Effector memory CD8-positive, alpha-beta T cell (primary cell): ENCODE measurements at places on chromosomes 13 and 19.

- no peak for DNase-seq
These were observed 5.4 kb upstream of the MTRF1 start for GRCh38 chr13:41268764-41269163.

DNA sequence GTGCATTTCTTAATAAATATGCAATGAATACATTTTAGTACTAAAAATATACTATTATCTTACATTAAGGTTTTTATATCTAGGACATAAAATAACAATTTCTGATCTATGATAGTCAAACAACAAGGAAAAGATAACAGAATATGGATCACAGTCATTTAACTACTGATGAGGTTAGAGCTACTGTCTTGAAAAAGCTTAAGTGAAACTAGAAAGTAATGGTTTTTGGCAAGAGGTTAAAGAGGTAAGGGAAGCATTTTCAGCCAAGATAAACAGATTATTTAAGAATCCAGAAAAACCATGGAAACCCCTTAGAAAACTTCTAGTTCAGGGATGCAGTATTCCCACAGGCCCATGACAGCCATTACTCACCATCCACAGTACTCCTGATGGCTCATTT is 787.4 kb downstream of the DACH1 start:
- no peak for DNase-seq

DNA sequence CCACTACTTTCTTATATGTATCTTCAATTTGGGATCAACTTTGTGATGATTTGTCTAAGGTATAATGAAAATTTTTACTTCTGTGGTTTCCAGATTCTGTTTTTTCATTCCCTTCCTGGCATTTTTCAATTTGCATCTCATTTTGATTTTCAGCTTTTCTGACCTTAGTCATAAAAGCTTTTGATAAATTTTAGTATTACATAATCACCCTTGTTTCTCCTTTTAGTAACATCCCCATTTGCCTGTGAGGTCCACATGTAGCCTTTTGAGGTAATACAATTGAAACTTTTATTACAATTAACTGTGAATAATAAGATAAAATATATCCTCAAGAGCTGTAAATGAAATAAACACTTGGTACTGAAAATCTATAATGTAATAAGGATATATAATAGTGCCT is 31.2 kb downstream of the LACC1 start:
- DNase-seq = no peak

DNA sequence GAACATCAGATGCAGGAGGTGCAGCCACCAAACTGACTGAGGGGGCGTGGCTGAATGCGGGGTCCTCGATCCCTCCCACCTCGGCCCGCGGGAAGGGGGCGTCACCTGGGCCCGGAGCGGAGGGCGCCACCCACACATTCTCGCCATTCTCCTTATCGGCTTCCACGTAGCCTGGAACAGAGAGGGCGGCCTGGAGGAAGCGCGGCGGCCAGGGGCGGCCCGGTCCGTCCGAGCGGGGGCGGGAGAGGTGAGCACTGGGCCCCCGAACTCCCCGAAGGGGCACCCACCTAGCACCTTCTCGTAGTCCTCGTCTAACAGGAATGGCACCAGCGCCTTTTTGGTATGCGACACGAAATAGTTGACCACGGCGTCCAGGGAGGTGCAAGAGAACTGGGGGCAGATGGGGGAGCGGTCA is 11.8 kb downstream of the STAP2 start:
- DNase-seq = no peak

- no peak for DNase-seq
These were observed 42.5 kb upstream of the ANKRD10 start for GRCh38 chr13:110957181-110957884.
